ENCODE measurements at places on chromosomes 6 and 20.

GRCh38 chr6:83436674-83437073 is 5.8 kb upstream of the ME1 start:
- DNase-seq: no peak

DNA sequence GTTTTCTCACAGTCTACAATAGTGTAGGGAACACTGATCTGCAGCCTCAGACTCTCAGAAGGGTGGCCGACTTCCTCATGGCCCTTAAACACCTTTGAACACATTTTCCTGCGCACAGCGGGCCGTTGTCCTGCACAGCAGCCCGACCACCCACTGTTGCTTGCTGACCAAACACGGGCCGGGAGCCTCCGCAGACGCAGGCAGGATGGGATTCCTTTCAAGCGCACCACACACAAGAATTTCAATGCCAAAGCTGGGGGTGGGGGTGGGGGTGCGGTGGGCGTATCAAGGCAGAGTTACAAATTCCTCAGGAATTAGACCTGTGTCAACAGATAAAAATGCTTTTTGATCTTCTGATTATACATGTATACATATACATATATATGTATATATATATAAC is 74.5 kb downstream of the HUS1B start:
- DNase-seq: no peak

GRCh38 chr20:8602389-8603116 is 466.3 kb upstream of the PLCB4 start:
- DNase-seq: no peak

GRCh38 chr20:56788041-56788670 is 159.1 kb downstream of the TFAP2C start:
- DNase-seq: no peak

- no peak for DNase-seq
Measured at GRCh38 chr6:35034411-35035191, 106.5 kb downstream of the TCP11 start.

DNA sequence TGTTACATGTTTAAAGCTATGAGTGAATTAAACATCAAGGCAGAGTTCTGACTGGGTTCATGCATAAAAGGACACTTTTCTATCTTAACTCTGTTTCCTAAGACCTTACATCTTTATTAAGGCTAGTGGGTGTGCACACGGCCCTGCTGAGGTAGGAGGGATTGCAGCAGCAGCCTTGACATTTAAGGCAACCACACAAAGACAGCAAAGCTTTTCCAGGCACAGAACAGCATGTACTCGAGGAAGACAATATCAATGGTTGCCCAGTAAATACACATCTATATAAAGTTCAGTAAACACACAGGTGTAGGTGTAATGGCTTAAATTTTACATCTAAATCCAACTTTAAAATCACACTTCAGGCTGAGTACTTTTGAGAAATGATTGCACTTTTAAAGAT is 79.8 kb upstream of the LOC128125822 start:
- DNase-seq: no peak

Measured in cerebellar cortex (tissue), 1 donor.